ENCODE measurements at places on chromosomes 1 and 21.

- no peak for DNase-seq
These were observed 4.4 kb downstream of the AK2 start for GRCh38 chr1:33032126-33032869.

DNA sequence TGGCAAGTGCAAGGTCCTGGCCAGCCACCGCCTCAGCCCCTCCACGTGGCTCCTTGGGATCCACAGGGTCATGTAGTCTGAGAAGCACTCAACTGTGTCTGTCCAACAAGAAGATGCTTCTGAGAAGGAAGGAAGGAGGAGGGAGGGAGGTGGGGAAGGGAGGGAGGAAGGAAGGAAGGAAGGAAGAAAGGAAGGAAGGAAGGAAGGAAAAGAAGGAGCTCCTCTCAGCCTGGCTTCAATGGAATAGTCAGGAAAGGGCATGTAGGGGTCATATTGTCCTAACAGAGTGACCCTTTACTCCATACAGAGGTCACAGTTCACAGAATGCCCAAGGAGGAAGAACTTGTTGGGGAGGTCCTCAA is 42.5 kb upstream of the TARDBP start:
- DNase-seq, result no peak

DNA sequence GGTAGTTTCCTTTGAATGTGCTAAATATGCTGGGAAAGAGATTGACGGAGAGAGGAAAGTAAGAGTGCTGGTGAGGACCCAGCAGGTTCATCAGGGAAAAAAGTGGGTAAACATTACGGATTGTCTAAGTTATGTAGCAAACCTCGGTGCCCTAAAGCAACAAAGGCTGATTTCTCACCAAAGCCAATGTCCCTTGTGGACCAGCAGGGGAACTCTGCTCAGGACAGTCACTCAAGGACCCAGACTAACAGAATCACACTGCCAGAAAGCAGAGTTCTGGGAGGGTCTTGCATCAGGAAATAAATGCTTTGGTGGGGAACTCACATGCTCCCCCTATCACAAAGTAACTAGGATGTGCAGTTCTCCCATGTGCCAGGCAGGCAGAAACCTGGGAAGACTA is 1.7 kb upstream of the IKBKE start:
- no peak for DNase-seq

- no peak for DNase-seq
These were observed 19.2 kb upstream of the BCL10 start for GRCh38 chr1:85295654-85296053.

GRCh38 chr1:230153641-230154296 is 86.7 kb downstream of the GALNT2 start:
- DNase-seq, result no peak

GRCh38 chr1:202288177-202288576 is 53.6 kb downstream of the UBE2T start:
- DNase-seq, result no peak

DNA sequence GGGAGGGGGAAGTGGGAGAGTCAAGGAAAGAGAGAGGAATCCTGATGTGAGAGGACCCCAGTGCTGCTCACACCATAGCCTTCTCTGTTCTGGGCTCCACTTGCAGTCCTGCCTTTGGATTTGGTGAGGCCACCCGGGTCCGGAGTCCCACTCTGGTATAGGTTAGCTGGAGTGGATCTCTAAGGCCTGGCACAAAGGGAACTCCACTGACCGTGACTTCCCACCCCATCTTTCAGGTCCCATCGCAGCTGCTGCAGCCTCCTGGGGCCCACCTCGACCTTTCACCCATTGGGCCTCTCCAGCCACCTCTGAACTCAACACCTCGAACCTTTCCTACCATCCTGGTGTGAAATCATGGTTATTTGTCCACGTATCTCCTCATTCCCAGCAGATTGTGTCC is 324.4 kb downstream of the MATN1 start:
- no peak for DNase-seq

DNA sequence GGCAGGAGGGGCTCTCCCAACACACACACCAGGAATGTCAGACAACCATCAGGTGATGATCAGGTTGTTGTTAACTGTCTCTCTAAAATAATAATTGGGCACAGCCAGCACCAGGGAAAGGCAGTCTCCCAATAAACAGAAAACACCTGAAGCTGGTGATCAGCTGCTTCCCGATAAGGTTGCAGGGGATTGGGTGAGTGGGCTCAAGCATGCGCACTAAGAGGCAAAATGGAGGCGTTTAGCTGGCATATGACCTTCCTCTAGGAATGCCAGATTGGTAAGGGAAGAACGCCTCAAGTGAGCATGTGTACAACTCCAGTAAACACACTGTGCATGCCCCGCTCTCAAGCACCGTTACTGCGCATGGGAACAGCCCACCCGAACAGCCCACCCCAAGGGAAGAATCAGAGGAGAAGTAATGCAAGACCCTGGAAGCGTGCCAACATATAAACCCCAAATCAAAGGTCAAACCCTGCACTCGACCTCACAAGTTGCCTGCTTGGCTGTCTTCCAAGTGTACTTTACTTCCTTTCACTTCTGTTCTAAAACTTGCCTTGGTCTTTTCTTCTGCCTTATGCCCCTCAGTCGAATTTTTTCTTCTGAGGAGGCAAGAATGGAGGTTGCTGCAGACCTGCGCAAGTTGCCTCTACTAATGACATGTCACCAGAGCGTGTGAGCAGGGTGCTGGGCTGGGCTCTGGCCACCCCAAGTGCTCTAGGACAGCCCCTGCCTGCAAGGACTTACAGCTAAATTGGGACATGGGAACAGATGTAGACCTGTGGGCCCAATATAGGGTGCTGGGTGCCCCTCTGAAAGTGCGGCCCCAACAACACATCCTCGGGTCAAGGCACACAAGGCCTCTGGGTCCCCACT is 200.8 kb downstream of the RHOU start:
- DNase-seq, result no peak

DNA sequence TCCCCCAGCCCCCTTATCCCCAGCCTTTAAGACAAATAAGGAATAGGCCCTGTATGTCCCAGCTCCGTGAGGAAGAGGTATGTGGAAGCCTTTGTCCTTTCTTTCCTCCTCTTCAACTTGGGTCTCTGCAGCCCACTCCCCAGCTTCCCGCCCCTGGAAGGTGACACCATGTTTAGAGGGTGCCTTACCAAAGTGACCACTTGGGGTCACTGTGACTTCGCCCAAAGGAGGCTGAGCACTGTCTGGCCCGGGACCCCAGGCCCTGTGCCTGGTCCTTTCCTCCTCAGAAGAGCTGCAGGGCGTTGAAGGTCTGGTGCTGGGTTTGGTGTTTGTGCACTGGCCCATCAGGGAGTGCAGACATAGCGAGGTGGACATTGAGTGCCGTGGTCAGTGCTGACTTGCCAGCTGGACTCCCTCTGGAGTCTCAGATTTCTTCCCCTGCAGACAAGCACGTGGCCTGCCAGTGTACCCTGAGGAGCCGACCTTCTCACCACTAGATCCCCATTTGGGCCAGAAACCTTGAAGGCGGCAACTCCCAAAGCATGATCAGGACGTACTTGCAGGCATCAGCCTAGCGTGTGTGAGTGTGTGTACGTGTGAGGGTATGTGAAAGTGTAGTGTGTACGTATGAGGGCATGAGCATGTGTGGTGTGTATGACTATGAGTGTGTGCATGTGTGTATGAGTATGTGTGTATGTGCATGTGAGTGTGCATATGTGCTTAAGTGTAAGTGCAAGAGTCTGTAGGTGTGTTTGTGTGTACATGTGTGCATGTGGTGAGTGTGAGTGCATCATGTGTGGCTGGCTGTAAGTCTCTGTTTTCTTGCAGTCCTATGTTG is 181.4 kb upstream of the KIAA0040 start:
- no peak for DNase-seq

- DNase-seq, result no peak
These were observed 67.5 kb upstream of the MUTYH start for GRCh38 chr1:45407629-45408287.

All from activated CD8-positive, alpha-beta memory T cell treated with anti-CD3 and anti-CD28 coated beads for 1 hour (primary cell).